MG63 (cell line): ENCODE measurements at places on chromosomes 2 and 18.

DNA sequence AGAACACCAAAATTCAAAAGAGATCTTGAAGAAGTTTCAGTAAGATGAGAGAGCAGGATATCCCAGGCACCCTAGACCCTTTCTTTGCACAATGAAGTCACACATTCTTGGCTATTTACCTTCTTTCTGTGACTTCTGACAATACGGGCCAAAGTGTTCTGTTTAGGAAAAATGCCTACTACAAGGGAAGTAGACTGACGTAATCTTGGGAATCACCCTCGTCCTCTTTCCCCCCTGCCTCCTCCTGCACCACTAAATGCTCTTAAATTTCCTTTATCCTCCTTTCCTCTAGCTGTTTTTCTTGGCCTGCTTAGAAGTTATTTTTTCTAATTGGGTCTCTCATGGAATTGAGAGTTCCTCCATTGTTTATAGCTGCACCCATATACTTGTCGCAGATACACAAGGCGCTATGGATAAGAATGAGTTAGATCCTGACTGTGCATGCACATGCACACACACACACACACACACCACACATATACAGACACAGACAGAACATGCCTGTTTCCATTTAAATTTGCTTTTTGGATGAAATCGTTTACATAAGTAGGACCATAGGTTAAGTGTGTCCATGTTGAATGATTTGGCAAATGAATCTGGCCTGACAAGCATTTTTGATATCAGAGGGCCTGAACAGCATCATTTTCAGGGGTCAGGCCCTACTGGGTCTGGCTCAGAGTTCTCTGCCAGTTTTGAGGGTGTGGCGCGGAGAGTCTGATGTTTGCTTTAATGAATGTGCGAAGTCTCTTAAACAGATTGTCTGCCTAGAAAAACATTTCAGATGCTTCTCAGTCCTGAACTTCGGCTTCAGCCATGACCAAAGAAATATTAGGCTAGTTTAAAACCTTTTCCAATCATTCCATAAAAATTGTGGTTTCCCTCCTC is 131.9 kb upstream of the NT5C1B start:
- no peak for DNase-seq

DNA sequence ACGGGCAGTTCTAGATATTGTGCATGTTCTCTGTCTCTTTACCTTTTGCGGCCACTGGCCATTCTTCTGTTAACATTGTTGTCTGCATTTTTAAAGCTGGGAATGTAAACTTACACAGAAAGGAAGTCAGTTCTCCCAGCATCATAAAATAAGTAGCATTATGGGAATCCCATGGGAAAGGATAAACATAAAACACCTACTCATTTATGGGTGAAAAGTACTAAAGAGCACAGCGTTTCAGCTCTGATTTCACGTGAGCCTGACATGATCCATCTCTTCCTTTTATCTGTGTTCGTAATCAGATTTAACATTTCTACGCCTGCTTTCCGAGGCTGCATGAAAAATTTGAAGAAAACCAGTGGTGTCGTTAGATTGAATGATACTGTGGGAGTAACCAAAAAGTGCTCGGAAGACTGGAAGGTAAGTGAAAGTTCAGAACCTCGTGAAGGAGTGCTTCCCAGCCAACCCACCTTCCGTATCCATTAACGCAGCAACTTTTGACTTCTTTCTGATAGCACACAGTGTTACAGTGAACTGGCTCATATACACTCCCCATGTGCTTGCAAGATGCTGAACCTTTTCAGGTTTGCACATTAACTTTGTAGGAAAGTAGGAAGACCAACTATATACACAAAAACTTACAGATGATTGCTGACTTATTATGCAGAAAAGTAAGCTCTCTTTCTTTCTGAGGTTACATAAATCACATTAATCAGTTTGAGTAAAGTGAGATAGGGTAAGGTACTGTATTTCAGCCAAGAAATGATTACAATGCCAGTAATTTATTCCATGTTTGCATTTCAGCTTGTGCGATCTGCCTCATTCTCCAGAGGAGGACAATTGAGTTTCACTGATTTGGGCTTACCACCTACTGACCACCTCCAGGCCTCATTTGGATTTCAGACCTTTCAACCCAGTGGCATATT is 86.5 kb upstream of the TTC39C start:
- no peak for DNase-seq

GRCh38 chr18:32349728-32350395 is 120.8 kb downstream of the GAREM1 start:
- peak; percentile 82 for DNase-seq

GRCh38 chr2:19141234-19142004 is 217.0 kb downstream of the OSR1 start:
- DNase-seq: no peak

DNA sequence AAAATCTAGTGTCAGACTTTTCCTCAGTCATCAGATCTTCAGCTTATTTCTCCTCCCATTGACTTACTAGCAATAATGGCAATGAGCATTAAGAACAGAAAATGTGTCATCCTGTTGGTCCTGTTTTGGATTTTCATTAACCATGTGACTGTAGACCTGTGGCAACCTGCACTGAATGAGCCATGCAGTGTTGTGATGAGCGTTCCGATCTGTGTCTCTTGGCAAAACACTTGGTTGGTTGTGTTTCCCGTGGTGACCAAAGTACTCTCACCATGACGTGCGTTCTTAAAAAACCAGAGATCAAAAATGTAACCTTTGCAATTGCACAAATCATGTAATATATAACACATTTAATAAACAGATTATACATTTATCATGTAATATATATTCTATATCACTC is 138.6 kb downstream of the MAP3K20 start:
- DNase-seq: no peak
